ENCODE measurements at places on chromosomes 1 and 21.

DNA sequence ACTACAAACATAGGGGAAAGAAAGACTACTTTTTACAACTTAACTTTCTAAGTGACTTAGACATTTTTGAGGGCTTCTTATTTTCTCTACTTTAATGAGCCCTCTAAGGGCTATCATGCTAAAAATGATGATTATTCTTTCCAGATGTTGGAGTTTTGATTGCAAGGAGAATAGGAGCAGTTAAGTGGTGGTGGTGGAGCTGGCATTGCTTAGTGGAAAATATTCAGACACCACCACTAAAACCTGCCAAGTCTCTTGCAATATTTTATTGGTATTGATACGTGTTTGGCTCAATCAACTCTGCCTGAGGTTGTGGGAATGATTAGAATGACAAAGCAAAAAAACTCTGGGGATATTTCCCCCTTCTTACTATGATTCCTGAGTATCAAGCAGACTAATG lies 82.6 kb upstream of the PTGFR start:
- peak; percentile 80 for DNase-seq

DNA sequence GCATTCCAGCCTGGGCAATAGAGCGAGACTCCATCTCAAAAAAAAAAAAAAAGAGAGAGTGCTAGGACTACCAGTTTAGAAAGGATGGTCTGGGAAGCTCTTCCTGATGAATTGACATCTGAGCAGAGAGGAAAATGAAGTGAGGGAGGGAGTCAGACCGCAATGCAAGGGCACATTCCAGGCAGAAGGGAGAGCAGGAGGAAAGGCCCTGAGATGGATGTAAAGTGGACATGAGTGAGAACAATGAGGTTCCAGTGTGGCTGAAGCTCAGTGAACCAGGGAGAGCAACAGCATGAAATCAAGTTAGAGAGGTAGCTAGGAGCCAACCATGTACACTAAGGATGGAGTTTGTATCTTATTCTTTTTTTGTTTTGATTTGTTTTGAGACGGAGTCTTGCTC lies 55.9 kb upstream of the SPOCD1 start:
- DNase-seq = no peak

- no peak for DNase-seq
Measured at GRCh38 chr1:245241526-245242130, 86.8 kb downstream of the KIF26B start.

DNA sequence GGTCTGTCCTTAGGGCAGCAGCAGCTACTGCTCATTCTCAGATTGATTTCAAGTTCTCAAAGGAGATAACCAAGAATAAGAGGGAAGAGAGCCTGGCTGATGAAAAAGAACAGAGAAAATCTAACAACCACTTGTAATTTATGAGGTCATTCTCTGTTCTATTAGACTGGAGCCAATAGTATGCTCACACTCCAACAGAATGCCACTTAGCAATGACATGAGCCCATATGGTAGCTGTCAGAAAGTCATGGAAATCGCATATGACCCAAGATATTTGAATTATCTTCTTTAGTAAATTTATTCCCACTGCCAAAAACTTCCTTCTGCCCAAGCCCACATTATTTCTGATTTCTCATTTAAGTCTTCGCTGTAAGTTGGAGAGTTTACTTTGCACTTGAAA lies 53.7 kb upstream of the PLA2G4A start:
- DNase-seq = no peak

- no peak for DNase-seq
Measured at GRCh38 chr1:67146539-67146938, 11.8 kb upstream of the C1orf141 start.

- no peak for DNase-seq
Measured at GRCh38 chr1:23019863-23020625, 776 bp downstream of the KDM1A start.

DNA sequence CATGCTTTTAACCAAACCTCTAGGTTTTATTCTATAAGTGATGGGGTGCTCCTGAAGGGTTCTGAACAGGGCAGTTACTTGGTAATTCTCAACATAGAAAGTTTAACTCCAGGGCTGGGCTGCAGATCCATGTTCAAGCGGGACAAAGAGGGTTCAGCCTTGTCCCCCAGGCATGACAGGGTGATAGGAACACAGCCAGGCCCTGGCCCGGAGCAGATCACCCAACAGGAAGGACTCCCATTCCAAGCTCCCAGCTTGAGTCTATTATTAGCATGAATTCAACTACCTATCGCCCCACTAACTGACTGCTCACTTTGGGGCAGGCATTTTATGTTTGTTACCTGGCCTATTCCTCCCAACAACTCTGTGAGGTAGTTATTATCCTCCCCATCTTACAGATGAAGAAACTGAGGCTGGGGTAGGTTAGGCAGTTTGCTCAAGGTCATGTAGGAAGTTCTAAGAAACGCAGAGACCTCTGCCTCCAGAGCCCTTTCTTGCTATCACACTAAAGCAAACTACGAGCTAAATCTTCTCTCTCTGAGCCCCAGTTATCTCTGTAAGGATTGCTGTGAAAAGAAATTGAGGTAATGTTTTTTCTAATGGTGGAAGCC lies 14.5 kb downstream of the ASAP3 start:
- DNase-seq = no peak

DNA sequence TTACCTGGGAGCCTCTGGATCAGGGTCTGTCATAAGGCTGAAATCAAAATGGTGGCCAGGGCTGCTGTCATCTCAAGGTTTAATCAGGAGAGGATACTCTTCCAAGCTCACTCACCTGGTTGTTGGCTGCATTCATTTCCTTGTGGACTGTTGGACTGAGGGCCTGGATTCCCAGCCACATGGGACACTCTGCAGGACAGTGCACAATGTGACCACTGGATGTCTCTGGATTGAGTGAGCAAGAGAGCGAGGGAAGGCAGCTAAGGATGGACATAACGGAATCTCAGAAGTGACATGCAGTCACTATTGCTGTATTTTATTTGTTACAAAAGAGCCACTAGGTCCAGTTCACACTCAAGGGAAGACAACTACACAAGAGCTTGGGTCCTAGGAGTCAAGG lies 229.1 kb downstream of the S1PR1 start:
- DNase-seq = no peak

- DNase-seq = no peak
Measured at GRCh38 chr1:235284231-235284769, 43.7 kb downstream of the ARID4B start.

- no peak for DNase-seq
Measured at GRCh38 chr1:38430949-38431348, 384.4 kb upstream of the POU3F1 start.

DNA sequence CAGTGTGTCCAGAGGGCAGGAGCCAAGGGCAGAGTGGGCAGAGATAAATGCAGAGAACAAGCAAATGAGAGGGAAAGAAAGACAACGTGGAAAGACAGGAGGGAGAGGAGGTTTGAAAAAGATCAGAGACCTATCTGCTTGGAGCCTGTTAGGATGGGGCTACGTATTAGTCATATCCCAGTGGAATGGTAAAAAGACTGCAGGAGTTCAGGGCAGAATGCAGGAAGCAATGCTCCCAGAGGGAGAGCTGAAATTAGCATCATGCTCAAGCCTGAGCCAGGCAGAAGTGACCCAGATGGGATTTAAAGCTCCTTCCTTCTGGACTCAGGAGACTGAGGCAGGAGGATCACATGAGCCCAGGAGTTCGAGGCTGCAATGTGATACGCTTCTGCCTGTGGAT lies 261.3 kb upstream of the CHRM3 start:
- DNase-seq = no peak

DNA sequence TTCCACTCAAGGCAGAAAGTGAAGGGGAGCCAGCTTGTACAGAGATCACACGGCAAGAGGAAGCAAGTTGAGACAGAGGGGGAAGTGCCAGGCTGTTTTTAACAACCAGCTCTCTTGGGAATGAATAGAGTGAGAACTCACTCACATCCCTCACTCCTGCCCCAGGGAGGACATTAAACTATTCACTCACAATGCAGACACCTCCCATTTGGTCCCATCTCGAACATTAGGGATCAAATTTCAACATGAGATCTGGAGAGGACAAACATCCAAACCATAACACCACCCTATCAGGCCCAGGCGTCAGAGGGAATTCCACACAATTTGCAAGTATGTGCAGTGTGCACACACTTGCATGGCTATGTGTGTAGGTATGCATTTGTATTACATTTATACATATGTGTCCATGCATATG lies 62.7 kb downstream of the DMAP1 start:
- peak; percentile 10 for DNase-seq

- no peak for DNase-seq
Measured at GRCh38 chr1:8122477-8123407, 96.6 kb upstream of the ERRFI1 start.

DNA sequence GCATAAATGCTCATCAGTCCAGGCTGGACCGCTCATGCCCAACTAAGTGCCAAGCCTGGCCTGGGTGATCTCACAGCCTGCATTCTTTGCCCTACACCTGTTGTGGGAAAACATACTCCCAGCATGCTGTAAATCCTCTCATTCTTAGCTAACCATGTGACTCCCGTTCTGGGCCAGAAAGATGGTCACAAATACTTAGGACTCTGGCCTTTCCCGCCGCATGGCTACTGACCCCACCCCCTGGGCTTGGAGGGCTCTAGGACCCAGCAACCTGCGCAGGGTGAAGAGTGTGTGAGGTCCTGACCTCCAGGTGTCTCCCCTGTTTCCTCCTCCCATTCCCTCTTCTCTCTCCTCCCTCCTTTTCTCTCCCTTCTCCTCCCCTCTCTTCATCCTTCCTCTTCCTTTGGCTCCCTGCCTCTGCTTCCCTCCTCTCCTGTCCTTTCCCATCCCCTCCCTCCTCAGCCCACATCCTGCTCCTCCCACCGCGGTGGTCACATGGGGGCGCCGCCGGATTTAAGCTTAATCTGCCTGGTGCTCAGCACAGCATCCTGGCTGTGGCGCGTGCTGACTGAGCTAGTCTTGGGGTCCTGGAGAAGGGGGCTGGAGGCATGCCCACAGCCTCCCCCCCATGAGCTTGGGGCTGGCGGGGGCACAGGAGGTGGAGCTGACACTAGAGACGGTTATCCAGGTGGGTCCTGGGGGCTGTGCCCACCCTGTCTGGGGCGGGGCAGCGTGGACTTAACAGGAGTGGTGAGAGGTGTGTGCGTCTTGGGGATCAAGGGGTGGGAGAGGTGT lies at the start of gene CROCC:
TSS of gene CROCC (plus strand) at position 541 of the 795 bp plus-strand sequence. CDS start at position 629, 88 bp downstream.
- DNase-seq = no peak

GRCh38 chr1:240399381-240399780 lies 212.6 kb downstream of the GREM2 start:
- no peak for DNase-seq

- DNase-seq = no peak
Measured at GRCh38 chr21:21262048-21262447, 263.8 kb downstream of the NCAM2 start.

DNA sequence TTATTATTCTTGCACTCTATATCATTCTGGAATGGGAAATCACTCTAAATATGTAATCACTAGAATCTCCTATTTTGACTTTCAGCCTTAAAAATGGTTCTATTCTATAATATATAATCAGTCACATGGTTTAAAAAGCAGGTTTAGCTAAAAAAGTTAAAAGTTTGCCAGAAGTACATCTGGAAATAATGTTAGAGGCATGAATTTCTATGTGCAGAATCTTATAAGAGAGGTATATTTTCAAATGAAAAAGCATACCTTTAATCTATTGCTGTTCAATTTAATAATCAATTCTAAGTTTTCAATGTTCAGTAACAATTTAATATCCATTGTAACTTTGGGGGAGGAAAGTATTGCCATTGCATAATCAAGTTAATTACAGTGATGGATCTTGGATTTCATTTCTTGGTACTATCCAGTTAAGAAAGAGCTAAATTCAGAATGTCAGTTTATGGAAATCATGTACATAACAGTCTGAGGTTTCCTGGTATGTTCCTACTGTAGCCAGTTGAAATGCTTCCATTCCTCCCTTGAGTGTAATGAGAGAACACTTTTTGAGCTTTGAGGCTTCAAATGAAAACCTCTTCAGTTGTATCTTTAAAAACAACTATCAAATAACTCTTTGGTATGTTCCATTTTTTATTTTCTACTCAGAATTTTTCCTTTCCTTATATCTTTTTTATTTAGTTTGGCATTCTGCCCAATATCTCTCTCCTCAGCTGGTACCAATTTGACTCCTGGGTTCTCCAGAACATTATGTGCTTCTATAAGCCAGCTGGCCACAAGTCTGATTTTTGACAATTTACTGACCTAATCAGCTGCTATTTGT lies 175.7 kb upstream of the COL11A1 start:
- DNase-seq = no peak

DNA sequence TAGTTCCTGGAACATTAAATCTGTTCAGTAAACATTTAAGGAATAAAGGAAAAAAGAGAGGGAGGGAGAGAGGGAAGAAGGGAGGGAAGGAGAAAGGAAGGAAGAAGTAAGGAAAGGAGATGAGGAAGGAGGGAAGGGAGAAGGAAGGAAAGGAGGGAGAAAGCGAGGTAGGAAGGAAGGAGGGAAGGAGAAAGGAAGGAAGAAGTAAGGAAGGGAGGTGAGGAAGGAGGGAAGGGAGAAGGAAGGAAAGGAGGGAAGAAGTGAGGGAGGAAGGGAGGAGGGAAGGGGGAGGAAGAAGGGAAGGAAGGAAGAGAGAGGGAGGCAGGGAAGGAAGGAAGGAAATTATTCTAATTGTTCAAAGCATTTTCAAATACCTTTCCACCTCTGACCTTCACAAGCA lies 77.2 kb upstream of the JUN start:
- DNase-seq = no peak

GRCh38 chr21:29730281-29730680 lies 209.5 kb downstream of the GRIK1 start:
- no peak for DNase-seq

GRCh38 chr1:31904339-31905092 lies 33.7 kb downstream of the PTP4A2 start:
- DNase-seq = no peak

DNA sequence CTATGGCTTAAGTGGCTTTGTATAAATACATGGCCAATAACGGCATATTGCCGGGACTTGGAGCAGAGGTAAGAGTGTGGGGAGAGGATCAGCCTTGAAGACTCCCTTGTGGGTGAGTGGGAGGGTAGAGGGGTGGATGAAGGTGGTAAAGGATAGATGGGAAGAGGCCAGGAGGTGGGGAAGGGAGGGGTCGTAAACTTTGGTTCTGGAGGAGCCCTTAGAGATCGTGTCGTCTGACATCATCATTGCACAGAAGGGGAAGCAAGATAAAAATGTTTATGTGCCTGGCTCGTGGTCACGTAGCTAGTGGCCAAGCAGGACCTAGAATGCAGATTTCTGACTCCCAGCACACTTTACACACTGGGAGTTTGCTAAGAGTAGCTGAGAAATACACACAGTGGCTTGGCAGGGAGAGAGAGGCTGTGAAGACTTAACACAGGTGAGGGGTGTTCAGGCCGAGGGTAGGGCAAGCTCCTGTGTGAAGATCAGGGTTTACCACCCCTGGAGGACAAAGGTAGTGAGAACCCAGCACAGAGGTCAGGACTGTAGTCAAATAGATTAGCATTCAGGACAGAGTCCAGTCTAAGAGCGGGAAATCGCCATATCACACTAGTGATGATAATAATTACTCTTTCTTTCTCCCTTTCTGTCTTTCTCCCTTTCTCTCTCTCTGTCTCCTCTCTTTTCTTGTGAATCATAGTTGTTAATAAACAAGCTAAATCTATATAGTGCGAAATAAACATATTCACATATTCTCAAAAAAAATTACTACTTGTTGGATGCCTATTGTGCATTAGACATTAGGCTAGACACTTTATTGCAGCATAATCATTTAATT lies 75.5 kb downstream of the LRRC8D start:
- DNase-seq = no peak

- no peak for DNase-seq
Measured at GRCh38 chr1:2555634-2556276, 416 bp upstream of the TNFRSF14 start.

- no peak for DNase-seq
Measured at GRCh38 chr1:34398916-34399275, 222.2 kb downstream of the C1orf94 start.
